Neural progenitor cell (in vitro differentiated cells): ENCODE measurements at places on chromosomes 1 and 21. TPM values are rescaled to one million over a fixed set of nuclear protein-coding genes. Genes with fewer than 3 reads are reported as not detected.

DNA sequence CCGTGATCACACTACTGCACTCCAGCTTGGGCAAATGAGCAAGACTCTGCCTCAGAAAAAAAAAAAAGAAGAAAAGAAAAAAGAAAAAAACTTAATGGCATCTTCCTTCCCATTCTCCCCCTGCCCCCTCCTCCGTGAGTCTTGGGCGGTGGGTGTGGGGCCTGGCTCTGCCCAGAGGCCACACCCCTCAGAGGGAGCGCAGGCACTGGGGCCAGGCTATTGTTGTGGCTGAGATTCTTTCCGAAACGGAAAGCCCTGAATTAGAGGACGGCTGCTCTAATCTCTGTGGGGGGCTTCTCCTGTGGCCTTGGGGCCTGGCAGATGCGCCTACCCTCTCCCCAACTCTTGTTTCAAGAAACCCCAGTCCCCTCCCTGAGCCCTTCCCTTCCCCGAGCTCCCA, 4.1 kb upstream of the FAM110D start:
- H3K4me1 ChIP-seq, result peaks cover 51% of the 10 kb centered on the region
- H3K36me3 ChIP-seq, result no peaks in the 10 kb centered on the region

- H3K36me3 ChIP-seq, result no peaks in the 10 kb centered on the region
- peaks cover 35% of the 10 kb centered on the region for H3K27me3 ChIP-seq
- H3K4me3 ChIP-seq, result no peak overlapping the region
- no peak overlapping the region for H3K27ac ChIP-seq
Measured at GRCh38 chr1:68225781-68226180, 6.5 kb downstream of the WLS start.

- H3K27me3 ChIP-seq, result no peaks in the 10 kb centered on the region
- no peak overlapping the region for H3K27ac ChIP-seq
- H3K4me3 ChIP-seq, result no peak overlapping the region
- no peaks in the 10 kb centered on the region for H3K4me1 ChIP-seq
Measured at GRCh38 chr1:66519992-66520391, 14.0 kb upstream of the SGIP1 start.

DNA sequence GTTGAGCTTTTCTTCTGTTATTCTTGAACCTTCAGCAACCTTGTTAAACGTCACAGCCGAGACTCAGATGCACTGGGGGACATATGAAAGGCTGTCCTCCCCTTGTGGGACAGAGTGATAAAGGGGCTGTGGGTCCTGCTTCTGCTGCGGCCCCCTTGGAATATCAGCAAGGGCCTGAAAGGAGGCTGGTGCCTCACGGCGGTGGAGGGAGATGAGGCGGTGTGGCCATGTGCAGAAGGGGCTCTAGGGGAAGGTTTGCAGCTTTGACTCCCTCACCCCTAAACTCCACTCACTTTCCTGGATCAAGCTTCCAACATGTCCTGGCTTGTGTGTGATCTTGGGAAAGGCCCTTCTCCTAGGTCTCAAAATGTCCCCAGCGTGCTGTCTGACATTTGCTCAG, 270.7 kb upstream of the CSF3R start:
- DNase-seq, result no peak
- no peak overlapping the region for H3K27ac ChIP-seq
- H3K4me3 ChIP-seq, result no peak overlapping the region
- peaks cover 2% of the 10 kb centered on the region for H3K4me1 ChIP-seq
- H3K36me3 ChIP-seq, result no peaks in the 10 kb centered on the region
- H3K27me3 ChIP-seq, result no peaks in the 10 kb centered on the region

- no peaks in the 10 kb centered on the region for H3K27me3 ChIP-seq
- no peak overlapping the region for H3K4me3 ChIP-seq
- no peak overlapping the region for H3K27ac ChIP-seq
- H3K36me3 ChIP-seq, result no peaks in the 10 kb centered on the region
- no peaks in the 10 kb centered on the region for H3K4me1 ChIP-seq
Measured at GRCh38 chr1:28156821-28157220, 19.7 kb downstream of the PTAFR start.

GRCh38 chr1:90922996-90923395, 98.8 kb downstream of the ZNF644 start:
- no peak for DNase-seq
- H3K4me1 ChIP-seq, result peaks cover 64% of the 10 kb centered on the region
- no peak overlapping the region for H3K4me3 ChIP-seq
- H3K36me3 ChIP-seq, result no peaks in the 10 kb centered on the region
- H3K27me3 ChIP-seq, result no peaks in the 10 kb centered on the region

DNA sequence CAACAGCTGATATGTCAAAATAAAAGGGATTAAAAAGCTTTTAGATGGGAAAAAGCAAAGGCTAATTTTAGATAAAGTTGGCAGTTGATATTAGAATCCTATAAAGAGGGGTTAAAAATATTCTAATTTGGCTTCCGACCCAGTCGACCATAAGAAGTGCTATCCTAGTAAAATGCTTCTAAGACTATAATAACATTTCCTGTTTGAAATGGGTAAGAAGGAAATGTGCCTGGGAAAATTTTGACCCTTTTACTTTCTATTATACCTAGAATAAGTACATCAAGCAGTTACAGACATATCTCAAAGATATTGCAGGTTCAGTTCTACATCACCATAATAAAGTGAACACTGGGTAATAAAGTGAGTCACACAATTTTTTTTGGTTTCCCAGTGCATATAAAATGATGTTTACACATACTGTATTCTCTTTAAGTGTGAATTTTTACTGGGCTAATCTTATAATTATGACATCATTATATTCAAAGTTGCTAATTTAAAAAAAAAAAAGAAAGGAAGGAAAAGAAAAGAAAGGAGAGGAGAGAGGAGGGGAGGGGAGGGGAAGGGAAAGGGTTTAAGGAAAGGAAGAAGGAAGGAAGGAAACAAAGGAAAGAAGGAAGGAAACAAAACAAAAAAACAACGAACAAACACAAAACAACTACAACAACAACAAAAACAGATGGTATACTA, 308.2 kb upstream of the NR5A2 start:
- no peak overlapping the region for H3K4me3 ChIP-seq
- H3K36me3 ChIP-seq, result no peaks in the 10 kb centered on the region
- H3K4me1 ChIP-seq, result peaks cover 4% of the 10 kb centered on the region
- no peaks in the 10 kb centered on the region for H3K27me3 ChIP-seq
- no peak overlapping the region for H3K27ac ChIP-seq
- no peak for DNase-seq

DNA sequence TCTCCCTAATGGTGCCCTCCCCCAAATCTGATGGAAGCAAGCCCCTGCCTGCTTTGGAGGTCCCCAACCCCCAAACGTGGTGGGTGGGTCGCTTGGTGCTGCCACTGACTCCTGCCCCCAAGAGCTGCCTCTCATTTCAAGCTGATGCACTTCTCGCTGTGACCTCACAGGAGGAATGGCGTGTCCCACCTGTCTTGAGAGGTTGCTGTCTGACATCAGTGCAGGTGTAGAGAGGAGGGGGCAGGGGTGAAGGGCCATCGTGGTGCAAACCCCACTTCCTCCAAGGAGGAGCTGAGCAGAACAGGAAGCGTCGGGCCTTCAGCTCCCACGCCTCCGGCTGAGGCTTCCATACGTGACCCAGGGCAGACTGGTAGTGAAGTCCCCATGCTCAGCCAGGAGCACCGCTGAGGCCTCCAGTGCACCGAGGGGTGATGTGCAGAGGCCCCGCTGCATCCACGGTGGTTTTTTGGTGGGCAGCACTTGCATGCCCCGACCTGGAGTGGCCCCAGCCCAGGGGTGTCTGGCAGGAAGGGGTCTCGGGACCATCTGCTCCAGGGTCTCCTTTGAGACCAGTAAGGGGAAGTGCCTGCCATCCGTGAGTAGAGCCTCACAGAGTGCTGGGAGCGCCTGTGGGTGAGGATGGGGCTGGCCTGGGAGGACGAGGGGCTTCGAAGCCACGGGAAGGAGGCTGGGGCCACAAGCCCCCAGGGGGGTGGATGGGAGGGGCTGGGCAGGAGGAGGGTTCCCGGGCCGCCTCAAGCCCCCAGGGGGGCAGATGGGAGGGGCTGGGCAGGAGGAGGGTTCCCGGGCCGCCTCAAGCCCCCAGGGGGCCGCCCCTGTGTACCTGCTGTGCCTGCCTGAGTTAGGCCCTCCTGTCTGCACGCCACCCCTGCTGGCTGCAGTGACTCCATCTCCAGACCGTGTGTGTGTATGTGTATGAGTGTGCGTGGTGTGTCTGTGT, 39.8 kb downstream of the WDR4 start:
- H3K27ac ChIP-seq, result no peak overlapping the region
- no peak for DNase-seq
- peaks cover 3% of the 10 kb centered on the region for H3K36me3 ChIP-seq
- no peaks in the 10 kb centered on the region for H3K4me1 ChIP-seq

- no peaks in the 10 kb centered on the region for H3K27me3 ChIP-seq
- H3K27ac ChIP-seq, result no peak overlapping the region
- DNase-seq, result no peak
Measured at GRCh38 chr1:206445116-206445515, 25.2 kb upstream of the IKBKE start.

DNA sequence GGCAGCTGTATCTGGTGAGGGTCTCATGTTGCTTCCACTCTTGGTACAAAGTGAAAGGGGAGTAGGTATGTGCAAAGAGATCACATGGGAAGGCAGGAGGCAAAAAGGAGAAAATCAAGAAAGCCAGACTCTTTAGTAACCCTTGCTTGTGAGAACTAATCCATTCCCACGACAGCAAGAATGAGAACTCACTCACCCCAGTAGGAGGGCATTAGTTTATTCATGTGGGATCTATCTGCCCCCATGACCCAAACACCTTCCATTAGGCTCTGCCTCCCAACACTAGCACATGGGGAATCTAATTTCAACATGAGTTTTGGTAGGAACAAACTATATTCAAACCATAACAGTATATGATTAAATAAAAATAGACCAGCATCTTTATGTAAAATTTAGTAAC, 57.6 kb downstream of the ZNHIT6 start:
- H3K4me1 ChIP-seq, result peaks cover 6% of the 10 kb centered on the region
- peak; percentile 23 for DNase-seq
- no peak overlapping the region for H3K27ac ChIP-seq
- no peaks in the 10 kb centered on the region for H3K36me3 ChIP-seq
- H3K4me3 ChIP-seq, result no peak overlapping the region

DNA sequence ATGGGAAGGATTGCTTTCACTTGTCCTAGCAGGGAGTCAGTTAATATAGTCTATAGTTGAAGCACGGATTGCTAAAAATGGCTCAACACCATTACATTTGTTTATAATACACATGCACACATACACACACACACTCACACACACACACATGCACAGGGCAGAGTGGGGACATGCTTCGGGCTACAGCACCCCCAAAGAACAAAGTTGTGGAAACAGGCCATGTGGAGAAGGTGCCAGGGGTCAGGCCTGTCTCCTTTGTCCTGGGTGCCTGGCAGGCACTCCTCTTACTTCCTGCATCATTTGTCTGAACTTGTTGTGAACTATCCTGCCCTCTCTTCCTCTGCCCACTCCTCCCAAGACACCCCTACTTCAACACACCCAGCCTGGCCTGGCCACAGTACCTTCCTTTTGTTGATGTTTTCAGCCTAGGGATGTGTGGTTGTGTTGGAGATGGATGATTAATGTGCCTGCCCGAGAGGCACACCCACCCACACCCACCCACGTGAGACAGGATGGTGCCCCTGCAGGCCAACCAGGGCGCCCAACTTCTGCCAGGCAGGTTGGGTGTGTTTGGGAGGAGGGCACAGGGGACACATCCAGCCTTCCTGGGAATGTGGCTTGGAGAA, 17.5 kb downstream of the RASSF5 start:
- DNase-seq, result no peak
- H3K27me3 ChIP-seq, result no peaks in the 10 kb centered on the region
- peaks cover 4% of the 10 kb centered on the region for H3K4me1 ChIP-seq
- no peak overlapping the region for H3K27ac ChIP-seq

- H3K36me3 ChIP-seq, result no peaks in the 10 kb centered on the region
- H3K4me1 ChIP-seq, result no peaks in the 10 kb centered on the region
- H3K27me3 ChIP-seq, result no peaks in the 10 kb centered on the region
- no peak overlapping the region for H3K27ac ChIP-seq
Measured at GRCh38 chr1:119347858-119348257, 20.7 kb upstream of the HAO2 start.

DNA sequence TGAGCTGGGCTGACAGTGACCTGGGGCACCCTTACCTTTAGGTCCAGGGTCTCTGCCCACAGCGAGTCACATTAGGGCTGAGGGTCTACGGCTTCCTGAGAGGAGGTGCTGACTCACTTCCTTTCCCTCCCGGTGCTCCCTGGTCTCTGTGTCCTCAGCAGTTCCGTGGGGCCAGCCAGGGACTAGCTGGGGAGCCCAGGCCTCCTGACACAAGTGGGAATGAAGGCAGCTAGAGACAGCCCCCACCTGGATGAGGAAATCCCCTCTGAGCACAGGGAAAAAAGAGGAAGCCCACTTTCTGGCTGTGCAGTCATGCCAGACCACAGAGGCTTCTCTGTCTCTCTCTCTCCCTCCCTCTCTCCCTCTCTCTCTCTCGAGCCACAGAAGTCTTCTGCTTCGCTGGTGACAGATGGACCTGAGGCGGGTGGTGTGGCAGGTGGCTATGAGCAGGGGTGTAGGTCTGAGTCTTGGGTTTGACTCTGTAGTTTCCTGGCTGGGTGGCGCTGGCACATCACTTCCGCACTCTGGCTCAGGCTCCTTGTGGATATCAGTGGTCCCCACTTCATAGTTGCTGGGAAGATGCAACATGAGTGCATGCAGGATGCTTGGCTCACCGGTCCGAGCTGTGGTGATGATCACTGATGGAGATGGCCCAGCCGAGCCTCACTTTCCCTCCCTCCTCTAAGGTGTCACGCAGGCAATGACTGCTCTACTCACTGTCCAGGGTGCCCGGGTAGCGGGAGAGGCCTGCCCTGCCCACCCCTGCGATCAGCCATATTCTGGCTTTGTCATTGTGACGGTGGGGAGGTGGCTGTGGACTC, 3.5 kb downstream of the SLC66A1 start:
- H3K4me1 ChIP-seq, result peaks cover 6% of the 10 kb centered on the region
- no peak for DNase-seq
- no peak overlapping the region for H3K4me3 ChIP-seq

DNA sequence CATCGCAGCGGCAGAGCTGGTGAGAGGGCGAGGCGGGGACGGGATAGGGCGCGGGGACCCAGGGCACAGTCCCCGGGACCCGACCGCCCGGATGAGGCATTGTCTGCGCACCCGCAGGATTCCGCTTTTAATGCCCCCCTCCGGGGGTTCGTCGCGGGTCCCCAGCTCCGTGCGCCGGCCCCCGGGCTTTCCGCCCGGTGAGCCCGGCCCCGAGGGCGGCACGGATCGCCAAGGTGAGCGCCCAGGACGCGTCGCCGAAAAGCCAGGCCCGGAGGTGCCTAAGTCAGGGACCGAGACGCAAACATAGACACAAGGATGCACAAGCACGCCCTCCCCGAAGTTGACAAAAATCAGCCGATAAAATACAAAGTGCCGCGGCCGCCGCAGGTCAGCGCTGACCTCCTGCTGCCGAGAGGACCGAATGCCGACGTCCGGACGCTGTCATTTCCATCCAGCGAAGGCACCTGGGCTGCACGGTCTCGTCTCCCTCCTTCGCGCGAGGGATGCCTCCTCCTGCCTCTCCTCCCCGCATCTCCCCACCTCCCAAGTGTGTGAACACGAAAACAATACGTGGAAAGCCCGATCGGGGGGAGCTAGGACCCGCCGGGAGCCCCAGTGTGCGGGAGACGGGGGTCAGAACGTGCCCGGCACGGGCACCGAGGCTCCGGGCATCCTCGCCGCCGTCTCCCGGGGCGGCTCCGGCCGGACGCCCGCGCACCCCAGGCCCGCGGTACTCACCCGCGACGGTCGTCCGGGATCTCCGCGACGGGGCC, 101.1 kb upstream of the SOD1 start:
- peak overlapping the region; percentile 81 for H3K4me3 ChIP-seq
- H3K4me1 ChIP-seq, result peaks cover 47% of the 10 kb centered on the region
- DNase-seq, result peak; percentile 71

- H3K27ac ChIP-seq, result no peak overlapping the region
- DNase-seq, result peak; percentile 5
- no peaks in the 10 kb centered on the region for H3K36me3 ChIP-seq
- H3K27me3 ChIP-seq, result no peaks in the 10 kb centered on the region
- peaks cover 9% of the 10 kb centered on the region for H3K4me1 ChIP-seq
Measured at GRCh38 chr1:102941366-102941947, 166.9 kb downstream of the COL11A1 start.

OR2L5 gene
- not detected in 2 replicates for total RNA-seq

SELE gene
- total RNA-seq, result not detected in 2 replicates

BCAN gene
- 0.46 TPM in 1 of 2 replicates, not detected in the other for total RNA-seq

AUNIP gene
- total RNA-seq, result 15.2 and 17.1 TPM in 2 replicates

OR2AJ1 gene
- not detected in 2 replicates for total RNA-seq
